ENCODE measurements at places on chromosomes 12 and 14.

DNA sequence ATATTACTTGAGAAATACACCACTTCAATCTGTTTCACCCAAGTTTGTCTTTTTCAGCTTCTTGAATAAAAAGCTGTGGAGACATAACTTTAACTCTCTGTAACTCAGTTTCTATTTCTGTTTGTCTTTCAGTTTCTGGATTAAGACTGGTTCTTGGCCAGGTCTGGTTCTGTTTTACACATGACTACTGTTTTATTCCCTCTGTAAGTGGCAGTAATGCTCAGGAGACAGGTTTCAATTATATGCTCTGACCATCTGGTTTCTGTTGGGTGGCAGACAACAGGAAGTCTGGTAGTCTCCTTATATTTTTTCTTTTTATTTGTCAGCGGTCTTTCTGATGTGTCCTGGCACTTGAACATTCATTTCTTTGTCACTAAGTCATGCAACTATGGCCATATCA, 102.9 kb downstream of the RPS29 start:
- no peak for DNase-seq

GRCh38 chr12:105449431-105449830, 118.9 kb downstream of the C12orf75 start:
- DNase-seq = no peak

DNA sequence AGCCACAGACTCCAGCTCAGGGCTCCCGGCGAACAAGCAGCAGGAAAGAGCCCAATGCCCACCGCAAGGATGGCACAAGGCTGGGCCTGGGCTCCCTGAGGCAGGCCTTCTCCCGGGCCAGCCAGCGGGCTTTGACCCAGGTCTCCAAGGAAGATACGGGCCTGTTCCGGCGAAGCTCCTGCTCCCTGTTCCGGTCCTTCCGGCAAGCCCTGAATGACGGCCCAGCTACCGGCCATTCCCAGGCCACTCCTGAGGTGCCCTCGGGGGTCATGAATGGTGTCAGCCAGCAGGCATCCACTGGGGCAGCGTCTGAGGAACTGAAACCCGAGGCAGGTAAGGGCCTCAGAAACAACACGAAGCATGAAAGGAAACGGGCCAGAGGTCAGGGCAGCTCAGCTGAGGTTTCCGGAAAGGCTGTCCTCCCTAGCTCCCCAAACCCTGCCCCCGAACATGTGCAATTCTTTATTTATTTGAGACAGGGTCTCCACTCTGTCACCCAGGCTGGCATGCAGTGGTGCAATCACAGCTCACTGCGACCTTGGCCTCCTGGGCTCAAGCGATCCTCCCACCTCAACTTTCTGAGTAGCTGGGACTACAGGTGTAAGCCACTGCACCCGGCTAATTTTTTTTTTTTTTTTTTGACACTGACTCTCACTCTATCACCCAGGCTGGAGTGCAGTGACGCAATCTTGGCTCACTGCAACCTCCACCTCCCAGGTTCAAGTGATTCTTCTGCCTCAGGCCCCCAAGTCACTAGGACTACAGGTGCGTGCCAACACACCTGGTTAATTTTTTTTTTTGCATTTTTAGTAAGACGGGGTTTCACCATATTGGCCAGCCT, 6.0 kb downstream of the EXOC3L4 start:
- no peak for DNase-seq

DNA sequence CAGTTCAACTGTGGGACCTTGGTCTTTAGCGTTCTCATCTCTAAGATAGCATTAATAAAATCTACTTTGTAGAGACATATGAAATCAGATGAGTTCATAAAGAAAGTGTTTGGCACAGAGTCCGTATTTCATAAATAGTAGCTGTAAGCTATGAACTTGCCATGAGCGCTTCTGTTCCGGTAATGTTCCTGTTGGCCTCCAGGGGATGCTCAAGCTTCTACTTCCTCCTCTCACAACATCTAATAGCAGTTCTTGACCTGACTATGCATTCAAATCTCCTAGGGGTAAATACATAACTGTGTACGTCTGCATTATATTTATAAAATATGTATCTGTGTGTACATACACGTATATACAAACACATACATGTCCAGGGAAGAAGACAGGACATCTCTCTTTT, 288.2 kb upstream of the TMPO start:
- DNase-seq = peak; percentile 3

- DNase-seq = no peak
Measured at GRCh38 chr14:100592972-100593371, 5.8 kb upstream of the BEGAIN start.

DNA sequence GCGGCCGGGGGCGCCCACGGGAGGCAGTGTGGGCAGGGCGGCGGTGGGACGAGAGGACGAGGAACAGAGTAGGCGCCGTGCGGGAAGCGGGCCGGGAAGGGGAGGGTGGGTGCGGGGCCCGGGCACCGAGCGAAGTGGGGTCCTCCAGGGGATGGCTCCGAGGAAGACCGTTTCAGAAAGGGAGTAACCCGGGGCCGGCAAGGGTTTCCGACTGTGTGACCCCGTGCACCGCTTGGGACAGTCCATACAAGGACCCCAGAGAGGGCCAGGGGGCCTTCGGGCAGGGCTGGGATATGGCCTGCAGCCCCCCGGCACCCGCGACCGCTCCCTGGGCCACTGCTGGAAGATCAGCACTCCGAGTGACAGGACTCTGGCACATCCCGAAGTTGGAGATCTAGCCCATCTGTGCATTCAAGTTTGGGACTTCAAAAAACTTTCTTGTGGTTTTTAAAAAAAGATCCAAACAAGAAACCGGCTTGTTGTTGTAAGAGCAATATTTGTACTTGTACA, 448 bp downstream of the TSPAN9 start:
- DNase-seq = peak; percentile 64

DNA sequence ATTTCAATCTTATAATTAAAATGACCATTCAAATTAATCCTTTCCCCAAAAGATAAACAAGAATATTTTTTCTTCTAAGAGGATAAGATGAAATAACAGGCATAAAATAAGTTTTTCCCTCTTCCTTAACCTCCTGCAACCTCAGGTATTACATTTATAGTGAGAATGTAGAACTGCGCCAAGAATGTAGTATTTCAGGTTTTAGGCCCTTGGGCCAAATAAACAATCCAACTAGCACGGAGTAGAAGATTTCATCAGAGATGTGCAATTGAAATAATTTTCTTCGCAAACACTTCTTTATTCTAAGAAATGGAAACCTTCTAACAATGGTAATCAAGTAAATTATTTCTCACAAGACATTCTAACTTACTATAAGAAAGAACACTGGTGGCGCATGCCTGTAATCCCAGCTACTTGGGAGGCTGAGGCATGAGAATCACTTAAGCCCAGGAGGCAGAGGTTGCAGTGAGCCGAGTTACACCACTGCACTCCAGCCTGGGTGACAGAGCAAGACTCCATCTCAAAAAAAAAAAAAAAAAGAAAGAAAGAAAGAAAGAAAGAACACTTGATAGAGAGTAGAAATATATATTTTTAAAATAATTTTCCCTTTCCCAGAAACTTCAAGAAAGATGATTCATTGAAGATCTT, 100.8 kb downstream of the TAOK3 start:
- no peak for DNase-seq

DNA sequence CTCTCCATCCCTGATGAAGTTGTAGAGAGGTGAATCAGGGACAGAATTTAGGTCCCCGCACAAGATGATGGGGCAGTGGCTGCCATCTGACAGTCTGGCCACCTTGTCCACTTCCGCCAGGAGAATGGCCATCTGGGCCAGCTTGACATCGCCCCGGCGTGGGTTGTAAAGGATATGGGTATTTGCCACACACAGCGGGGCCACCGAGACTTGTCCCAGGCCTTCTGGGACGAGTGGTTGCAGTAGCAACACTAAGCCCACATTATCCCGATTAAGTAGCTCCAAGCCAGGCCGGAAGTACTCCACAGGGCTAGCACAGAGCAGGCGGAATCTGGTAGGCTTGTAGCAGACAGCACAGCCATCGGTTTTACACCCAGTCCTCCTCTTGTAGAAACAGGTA, 6.2 kb downstream of the ANGEL1 start:
- DNase-seq = no peak

DNA sequence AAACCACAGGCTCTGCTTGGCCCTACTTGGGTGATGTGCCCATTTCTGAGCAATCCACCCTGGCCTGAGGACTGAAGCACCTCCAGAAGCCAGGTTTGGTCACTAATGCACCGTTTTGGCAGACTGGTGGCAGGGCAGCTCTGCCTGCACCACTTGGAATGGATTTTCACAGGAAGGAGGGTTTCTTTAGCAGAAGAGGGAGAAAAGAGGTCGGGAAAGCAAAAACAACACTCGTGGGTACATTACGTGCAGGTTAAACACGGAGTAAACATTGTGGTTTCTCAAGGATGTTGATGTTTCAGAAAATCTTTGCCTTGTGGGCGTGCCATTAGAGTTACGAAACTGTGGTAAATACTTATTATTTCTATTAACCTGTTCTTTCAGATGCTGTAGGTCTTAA, 70.8 kb downstream of the KCNA5 start:
- DNase-seq = no peak

DNA sequence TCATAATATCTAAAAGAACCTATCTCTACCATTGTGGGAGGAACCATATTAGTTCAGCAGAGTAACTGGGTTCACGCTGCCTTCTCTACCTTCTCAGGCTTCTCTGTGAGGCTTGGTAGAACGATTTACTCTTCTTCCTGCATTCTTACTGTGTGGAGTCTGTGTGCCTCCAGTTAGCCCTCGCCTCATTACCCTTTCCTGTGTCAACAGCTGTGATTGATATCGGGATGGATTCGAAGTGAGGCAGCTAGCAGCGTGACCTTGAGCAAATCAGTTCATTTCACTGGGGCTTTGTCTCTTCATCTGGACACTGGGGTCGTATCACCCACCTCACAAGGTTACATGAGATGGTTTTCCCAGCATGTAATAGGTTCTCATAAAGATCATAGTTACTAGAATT, 4.6 kb upstream of the VRK1 start:
- DNase-seq = no peak

DNA sequence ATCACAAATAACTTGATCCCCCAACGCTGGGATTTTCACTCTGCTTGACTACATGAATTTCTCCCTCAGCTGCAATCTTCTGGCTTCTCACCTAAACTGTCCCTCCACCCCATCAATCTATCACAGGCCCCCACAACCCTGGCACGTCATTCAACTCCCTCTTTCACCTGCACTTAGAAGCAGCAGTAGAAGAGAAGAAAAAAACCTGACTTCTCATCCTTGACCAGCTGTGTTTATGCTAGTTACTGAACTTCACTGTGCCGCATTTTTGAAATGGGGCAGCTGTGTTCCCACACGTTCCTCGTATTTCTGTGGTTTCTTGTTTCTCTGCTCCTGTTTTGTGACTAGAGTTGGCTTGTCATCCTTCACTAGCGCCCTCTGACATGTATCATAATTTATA, 35.0 kb downstream of the ITPR2 start:
- peak; percentile 56 for DNase-seq

- DNase-seq = no peak
Measured at GRCh38 chr12:53414756-53415417, 8.8 kb upstream of the AMHR2 start.

GRCh38 chr12:85279449-85280164, 413 bp upstream of the ALX1 start:
- DNase-seq = peak; percentile 5

GRCh38 chr12:23084236-23084995, 459.4 kb downstream of the ETNK1 start:
- DNase-seq = peak; percentile 9

GRCh38 chr14:104149278-104149595, 10.8 kb downstream of the KIF26A start:
- no peak for DNase-seq

DNA sequence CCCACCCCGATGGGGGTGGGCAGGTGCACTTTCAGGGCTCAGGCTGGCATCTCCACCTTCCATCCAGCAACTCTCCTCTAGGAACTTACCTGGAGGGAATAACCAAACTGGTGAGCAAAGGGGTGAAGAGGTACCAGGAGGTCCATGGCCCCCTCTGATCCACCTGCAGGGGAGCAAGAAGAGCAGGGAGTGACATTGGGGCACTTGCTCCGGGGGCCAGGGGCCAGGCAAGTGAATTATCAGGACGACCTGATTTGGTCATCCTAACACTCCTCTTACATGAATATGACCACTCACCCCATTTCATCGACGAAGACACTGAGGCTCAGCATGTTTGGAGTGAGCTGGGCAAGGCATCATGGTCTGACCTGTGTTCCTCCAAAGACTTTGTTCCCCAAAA, 6.0 kb downstream of the DIO3 start:
- DNase-seq = no peak

GRCh38 chr14:87999277-87999676, 5.7 kb upstream of the GPR65 start:
- DNase-seq = no peak

GRCh38 chr12:119512772-119513497, 80.6 kb upstream of the TMEM233 start:
- DNase-seq = no peak

GRCh38 chr14:21840765-21841164, 167.1 kb upstream of the OR4E1 start:
- no peak for DNase-seq

DNA sequence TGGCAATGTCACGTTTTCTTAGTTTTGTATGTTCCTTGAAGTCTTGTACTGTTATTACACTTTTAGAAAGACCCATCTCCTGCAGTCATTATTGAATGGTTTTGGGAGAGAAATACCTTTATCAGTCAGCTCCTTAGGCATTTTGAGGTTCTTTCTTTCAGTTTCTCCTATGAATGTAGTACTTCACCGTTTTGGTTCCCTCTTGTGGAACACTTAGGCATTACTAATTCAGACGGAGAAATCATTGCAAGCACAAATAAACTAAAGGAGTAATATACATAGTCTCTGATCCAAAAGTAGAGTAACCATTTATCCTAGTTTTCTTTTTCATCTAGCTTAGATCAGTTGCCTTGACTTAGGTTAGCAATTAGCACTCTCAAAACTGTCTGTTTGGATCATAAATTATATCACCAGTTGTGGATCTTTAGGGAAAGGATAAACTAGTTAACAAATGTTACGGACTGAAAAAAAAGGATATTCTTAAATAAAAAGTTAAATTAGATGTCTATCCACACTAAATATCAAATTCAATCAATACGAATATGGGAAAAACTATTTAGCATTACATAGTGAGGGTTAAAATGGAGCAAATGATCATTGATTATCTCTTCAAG, 1538.3 kb upstream of the SEL1L start:
- no peak for DNase-seq

DNA sequence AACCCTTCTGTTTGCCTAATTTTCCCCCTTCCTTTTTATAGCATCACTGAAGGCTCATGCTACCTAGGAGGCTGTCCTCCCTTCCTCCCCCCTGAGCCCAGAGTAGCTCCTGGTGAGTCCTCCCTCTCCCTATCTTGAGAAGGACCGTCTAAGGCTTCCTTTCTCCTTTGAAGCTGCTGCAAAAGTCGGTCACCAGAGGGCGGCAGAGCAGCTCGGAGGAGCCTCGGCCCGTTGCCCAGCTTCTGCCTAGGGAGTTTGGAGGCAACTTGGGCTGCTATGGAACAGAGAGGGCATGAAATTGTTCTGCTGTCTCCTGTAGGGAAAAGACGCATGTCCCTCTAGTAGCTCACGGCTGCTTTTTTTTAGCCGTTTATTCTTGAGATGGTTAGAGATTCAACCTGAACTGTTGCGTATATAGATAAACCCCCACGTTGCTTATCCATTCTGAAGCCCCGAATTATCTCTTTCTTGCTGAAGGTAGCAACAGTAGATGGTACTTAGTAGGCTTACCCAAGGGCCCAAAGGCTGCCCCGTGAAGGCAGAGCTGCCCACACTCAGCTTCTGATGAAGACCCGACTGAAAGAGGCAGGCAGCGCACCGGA, 5.7 kb downstream of the WNT5B start:
- DNase-seq = peak; percentile 82
